ENCODE measurements at places on chromosomes 11 and 22. TPM values are rescaled to one million over a fixed set of nuclear protein-coding genes. Genes with fewer than 3 reads are reported as not detected.

The OR52E5 gene
- not detected for total RNA-seq

DNA sequence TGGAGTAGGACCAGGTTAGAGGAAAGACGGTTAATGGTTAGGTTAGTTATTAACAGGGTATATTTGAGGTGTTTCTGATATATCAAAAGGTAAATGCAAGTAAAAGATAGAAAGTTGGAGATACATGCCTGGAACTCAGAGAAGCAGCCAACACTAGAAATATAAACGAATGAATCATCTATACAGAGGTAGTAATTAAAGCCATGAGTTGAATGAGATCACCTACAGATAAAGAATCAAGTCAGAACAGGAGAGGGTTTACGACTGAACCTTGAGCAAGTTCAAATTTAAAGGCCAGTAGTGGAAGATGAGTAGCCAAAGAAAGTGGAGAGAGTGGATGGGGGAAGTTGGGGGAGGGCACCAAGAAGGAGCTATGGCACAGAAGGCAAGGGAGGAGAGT lies 73.9 kb downstream of the SPON1 start:
- no peak for DNase-seq

GRCh38 chr11:72844356-72844755 lies 30.1 kb downstream of the ATG16L2 start:
- peak; percentile 69 for DNase-seq

DNA sequence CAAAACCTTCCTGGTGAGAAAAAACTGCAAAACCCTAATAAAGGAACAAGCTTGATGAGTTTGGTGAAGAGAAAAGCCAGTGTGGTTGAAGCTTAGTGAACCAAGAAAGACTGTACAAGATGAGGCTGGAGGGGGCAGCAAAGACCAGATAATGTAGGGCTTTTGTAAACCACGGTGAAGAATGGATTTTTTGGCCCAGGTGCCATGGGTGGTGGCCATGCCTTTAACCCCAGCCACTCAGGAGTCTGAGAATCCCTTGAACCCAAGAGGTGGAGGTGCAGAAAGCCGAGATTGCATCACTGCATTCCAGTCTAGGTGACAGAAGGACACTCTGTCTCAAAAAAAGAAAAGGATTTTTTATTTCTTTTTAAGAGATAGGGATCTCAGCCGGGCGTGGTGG lies 5.0 kb upstream of the ZDHHC5 start:
- DNase-seq: no peak

The PTPN5 gene
- total RNA-seq: 0.62 TPM

GRCh38 chr11:3845246-3845645 lies 4.5 kb upstream of the RHOG start:
- DNase-seq: no peak

DNA sequence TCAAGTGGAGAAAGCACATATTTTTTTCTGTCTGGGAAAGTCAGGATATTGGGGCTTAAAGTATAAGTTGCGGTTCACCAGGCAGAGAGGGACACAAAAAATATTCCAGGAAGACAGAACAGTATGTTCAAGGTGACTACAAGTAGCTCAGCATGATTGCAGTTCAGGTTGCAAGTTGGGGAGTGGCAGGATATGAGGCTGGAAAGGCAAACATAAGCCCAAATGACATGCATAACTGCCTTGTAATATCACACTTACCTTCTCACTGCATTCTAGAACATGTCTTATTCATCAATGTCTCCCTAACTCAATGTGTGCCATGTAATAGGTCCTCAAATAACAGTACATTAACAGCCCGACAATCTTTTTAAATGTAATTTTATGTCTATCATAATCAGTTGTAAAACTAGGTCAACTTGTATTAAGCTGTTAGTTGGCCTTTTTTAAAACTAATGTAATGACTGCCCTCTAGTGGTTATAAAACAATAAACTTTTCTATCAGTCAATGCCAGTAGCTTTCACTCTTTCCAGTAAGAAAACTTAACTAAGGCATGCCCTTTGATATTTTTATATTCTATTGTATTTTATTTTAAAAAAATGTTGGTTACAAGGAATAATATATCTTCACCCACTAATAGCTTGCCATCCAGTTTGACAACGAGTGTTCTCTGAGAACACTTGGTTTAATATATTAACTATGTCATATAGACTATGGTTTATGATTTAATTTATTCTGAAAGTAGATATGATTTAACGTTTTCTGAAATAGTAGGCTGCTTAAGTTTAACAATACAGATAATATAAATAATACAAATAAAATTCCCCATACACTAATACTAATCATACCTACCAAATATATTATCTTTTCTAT lies 39.4 kb upstream of the CFAP300 start:
- DNase-seq: peak; percentile 73

The KRTAP5-7 gene
- total RNA-seq: not detected

GRCh38 chr22:36303874-36304273 lies 50.9 kb downstream of the APOL1 start:
- DNase-seq: no peak

GRCh38 chr11:131841028-131841427 lies 470.6 kb downstream of the NTM start:
- DNase-seq: no peak

The MMP13 gene
- total RNA-seq: not detected
